ENCODE measurements at places on chromosomes 5 and 9.

DNA sequence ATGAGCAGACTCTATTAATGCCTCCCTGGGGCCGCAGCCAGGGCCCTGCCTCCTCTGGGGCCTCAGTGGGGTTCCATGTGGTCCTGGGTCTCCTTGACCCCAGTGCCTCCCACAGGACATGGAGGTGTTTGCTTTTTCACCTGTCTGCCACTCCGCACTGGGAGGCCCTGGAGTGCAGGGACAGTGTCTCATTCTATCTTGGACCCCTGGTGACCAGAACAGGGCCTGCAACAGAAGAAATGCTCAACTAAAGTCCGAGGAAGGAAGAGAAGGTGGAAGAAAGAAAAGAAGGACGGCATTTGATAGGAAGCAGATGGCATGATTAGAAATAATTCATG lies 243.2 kb downstream of the CDK5RAP2 start:
- DNase-seq: no peak

- no peak for DNase-seq
Observed at GRCh38 chr5:11851965-11852716, 52.1 kb downstream of the CTNND2 start.

- peak; percentile 13 for DNase-seq
Observed at GRCh38 chr5:14424011-14424685, 157.4 kb upstream of the OTULINL start.

GRCh38 chr9:119827126-119827525 lies 457.9 kb upstream of the BRINP1 start:
- DNase-seq: no peak

DNA sequence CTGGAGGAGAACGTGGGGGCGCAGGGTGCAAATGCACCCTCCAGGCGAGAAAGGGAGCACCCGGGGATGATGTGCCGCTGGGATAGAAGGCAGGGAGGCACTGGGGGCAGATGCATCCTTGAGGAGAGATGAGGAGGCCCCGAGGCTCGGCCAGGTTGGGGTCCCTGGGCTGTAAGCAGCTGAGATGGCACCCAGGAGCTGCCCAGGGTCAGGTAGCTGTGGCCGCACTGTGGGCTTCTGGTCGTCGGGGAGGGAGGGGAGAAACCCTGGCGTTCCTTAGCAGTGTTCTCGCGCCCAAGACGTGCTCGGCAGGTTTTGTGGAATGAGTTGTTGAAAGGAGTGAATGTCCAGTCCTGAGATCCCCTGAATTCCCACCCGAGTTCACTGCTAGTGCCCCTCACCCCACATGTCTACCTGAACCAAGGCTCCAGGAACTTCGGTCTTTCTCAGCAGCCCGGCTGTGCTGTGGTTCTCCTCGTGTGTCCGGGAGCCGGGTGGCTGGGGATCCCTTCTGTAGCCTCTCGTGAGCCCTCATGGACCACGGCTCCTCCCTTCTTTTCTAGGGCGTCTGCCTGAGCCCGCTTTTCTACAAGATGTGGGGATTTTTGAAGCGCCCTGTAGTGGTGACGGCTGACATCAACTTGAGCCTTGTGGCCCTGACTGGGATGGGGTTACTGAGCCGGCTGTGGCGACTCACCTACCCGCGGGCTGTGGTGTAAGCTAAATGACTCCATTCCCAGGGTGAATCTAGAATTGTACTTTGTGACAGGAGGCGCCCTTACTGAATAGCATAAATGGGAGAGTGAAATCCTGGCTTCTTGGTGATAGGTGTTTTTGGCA lies 1.1 kb downstream of the POMT1 start:
- peak; percentile 56 for DNase-seq

DNA sequence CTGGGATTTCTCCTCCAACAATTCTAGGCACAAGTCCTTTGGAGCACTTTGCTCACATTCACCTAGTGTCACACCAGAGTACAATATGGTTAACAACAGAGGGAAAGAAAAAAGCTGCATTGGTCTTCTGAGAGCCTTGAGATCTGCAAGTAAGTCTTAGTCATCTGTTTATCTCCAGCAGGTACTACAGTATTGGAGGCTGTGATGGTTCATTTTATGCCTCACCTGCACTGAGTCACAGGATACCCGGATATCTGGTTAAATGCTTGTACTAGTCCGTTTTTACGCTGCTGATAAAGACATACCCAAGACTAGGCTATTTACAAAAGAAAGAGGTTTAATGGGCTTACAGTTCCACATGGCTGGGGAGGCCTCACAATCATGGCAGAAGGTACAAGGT lies 525.0 kb downstream of the NR2F1-AS1 start:
- DNase-seq: no peak

DNA sequence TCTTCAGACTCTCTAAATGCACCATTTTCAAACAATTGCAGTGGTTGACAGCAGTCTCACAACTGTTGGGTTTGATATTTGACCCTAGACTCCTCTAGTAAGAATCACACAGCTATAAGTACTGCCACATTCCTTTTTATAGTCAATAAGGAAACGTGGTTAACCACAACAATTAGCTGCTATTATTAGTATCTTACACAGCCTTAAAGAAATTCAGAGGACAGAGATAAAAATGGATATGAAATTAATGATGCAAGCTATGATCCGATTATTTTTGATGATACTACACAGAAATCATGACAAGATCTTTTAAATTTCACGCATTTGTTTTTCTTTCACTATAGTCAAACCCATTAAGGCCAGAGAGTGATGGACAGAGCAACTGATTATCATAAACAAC lies 288.6 kb upstream of the C9orf72 start:
- no peak for DNase-seq

DNA sequence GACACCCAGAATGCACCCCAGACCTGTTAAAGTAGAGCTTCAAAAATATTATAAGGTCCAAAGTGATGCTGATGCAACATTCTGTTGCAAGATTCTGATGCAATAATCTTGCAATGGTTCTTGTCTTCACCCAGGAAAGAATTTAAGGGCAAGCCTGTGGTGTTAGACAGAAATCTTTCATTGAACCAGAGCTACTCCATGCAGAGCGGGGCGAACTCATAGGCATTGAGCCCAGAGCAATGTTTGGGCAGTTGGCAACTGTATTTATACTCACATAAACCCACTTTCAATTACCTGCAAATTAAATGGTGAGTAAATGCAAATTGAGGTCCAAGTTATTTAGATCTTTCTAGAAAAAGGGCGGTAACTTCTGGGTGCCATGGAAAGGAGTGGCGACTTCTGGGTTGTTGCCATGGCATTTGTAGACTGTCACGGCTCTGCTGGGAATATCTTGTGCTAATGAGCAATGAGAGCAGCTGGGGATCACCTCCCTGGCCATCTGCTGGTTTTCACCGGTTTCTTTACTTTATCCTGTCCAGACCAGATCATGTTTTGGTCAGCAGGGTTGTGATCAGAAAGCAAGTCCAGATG lies 163.4 kb downstream of the ICE1 start:
- no peak for DNase-seq

- DNase-seq: no peak
Observed at GRCh38 chr9:133566817-133567216, 32.3 kb downstream of the ADAMTSL2 start.

- no peak for DNase-seq
Observed at GRCh38 chr9:35313916-35314315, 152.1 kb downstream of the UNC13B start.

DNA sequence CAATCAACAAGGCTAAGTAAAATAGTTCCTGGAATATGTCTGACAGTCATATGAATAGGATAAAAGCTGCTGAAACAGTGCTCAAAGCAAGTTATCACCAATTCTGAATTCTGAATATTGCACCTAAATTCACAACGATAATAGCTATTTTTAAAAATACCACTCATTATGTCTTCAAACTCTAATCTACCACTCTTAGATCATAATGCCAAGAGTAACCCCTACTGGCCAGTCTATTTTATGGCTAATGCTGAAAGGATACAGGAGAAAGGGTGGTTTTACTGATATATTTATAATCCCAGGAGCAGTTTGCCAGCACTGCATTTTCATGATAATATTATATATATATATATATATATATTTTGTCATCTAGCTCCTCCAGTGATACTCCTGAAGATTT lies 232.8 kb downstream of the PDE4D start:
- no peak for DNase-seq

DNA sequence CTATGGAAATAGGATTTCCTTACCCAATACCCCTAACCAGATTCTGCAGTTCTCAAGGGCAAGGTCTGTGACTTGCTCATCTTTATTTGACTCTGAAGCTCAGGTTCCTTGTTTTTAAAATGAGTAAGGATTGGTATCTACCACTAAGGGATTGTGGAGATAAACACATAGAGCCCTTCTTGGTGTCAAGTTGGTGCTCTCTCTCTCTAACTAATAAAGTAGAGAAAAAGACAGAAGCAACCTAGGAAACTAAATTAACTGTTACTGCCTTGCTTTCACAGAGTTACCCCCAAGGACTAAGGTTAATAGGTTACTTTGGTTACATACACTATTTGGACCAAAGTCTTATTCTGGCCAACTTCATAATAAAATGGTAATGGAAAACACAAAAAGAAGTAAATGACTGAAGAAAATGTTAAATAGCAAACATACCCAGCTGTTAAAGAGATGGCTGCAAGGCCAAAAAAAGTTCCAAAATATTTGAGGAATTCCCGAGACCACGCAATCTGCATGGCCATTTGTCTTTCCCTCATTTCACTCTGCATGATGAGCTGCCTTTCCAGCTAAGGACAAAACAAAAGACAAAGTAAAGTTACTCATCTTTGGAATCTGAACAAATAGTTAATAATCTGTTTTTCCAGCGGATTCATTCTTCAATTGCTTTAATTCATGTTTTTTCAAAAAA lies 21.8 kb upstream of the RLN1 start:
- no peak for DNase-seq

DNA sequence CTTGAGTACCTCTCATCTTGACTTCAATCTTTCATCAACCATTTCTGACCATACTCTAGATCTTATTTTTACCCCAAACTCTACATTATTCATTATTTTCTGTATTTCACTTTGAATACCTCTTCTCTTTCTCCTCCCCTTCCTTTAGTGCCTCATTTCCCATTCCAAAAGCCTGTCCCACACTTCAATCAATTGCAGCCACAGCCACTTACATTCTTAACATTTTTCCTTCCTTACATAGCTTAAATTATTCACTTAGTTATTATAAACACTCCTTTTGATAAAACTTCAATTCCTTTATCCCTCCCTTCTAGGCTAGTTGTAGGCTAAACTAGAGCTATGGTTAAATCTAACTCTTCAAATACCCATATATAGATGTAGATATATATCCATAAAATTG lies 344.0 kb downstream of the PRR16 start:
- DNase-seq: no peak

DNA sequence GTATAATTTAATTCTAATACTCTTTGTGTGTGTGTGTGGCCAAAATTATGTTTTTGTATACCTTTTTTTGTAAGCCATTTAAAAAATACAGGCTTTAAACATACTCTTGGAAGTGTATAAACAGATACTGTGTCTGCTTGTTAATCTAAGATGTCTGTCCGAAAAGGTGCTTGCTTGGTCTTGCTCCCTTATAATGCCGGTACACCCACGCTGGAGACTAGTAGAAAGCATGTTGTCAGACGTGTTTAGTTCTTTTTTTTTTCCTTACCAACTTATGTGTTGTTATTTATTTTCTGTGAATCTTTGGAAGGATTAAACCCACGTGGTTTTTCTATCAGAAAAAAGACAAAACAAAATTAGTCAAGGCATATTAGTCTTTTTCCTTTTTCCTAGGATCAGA lies 9.5 kb downstream of the GAPVD1 start:
- DNase-seq: no peak

DNA sequence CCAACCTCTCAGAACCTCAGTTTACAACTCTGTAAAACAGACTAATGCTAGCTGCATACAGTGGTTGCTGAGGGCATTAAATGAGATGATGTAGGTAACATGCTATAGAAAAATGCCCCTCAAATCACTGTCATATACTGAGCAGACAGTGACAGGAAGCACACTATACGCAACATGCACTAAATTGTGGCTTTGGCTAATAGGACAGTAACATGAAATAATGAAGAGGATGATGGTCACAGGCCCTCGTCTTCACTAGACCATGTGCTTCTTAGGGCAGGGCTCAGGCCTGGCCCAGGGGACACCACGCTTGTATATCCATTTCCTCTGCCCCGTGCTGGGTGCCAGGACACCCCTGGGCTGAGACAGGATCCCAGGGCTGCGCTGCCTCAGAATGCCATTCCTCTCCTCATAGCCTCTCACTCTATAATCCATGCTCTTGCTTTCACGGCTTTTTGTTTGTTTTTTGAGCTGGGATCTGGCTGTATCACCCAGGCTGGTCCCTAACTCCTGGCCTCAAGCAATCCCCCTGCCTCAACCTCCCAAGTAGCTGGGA lies 18.9 kb downstream of the CSF1R start:
- no peak for DNase-seq

- no peak for DNase-seq
Observed at GRCh38 chr9:105855987-105856386, 161.6 kb downstream of the TMEM38B start.

DNA sequence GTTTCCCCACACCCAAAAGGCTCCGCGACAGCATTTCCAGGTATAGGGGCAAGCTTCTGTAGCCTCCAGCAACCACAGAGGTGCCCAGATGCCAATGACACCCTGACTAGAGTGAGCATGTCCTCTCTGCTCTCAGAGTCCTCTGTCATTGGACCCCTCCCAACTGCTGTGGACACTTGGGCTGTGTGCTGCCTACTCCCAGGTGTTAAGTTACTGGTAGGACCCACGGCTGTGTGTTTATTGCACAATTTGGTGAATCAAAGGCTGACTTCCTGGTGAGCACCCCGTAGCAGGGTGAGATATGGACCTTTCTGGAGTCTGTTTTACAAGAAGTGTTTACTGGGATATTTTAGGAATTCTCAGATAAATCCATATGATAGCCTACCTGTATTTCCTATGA lies 36.0 kb downstream of the SH3GL2 start:
- no peak for DNase-seq

DNA sequence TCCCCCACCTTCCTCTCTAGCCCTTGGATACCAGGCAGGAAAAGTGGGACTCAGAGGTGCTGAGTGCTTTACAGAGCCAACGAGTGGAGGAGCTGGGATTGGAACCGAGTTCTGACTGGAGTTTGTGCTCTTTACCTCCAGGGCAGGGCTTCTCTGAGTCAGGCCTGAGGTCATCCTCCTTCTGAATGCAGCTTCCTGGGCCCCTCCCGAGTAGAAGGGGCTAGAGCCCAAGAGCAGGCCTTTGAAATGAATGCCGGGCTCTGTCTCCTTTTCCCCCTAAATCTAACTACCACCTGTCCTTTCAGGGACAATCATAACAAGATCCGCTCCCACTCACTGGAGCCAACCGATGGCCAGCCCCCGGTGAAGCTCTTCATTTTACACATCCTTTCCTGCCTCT lies 12.7 kb downstream of the PTGES start:
- no peak for DNase-seq

DNA sequence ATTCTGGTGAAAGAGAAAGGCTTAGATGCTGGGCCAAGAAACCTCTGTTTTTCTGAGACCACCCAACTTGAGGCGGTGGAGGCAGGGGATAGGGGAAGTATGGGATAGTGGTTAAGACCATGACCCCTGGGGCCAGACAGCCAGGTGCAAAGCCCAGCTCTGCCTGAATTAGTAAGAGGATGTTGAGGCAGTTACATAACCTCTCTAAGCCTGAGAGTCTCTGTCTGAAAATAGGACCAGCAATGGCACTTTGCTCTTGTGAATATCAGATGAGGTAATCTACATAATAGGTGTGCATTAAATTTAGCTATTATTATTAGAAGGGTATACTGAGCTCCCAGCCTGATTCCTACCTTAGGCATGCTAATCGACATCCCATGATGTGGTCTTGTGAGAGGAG lies 68.2 kb downstream of the DOCK2 start:
- no peak for DNase-seq

GRCh38 chr5:180920710-180921109 lies 21.8 kb downstream of the BTNL8 start:
- DNase-seq: no peak
